Activated B cell treated with CpG ODN at 0.5 μM for 24 hours (primary cell): ENCODE measurements at places on chromosomes 13 and 19.

- H3K27ac ChIP-seq: no peak overlapping the region
- DNase-seq: no peak
- no peak overlapping the region for H3K4me3 ChIP-seq
- peaks cover 28% of the 10 kb centered on the region for H3K4me1 ChIP-seq
- peaks cover 3% of the 10 kb centered on the region for H3K36me3 ChIP-seq
Observed at GRCh38 chr19:10881403-10882107, 10.2 kb downstream of the CARM1 start.

- H3K4me3 ChIP-seq: peak overlapping the region; percentile 63
- peaks cover 3% of the 10 kb centered on the region for H3K4me1 ChIP-seq
- no peak for DNase-seq
- peaks cover 11% of the 10 kb centered on the region for H3K27me3 ChIP-seq
- H3K27ac ChIP-seq: no peak overlapping the region
- no peaks in the 10 kb centered on the region for H3K36me3 ChIP-seq
Observed at GRCh38 chr13:21059641-21060337, 1.6 kb downstream of the LATS2 start.

- DNase-seq: no peak
- H3K27ac ChIP-seq: no peak overlapping the region
- H3K36me3 ChIP-seq: no peaks in the 10 kb centered on the region
- H3K4me3 ChIP-seq: no peak overlapping the region
- H3K27me3 ChIP-seq: no peaks in the 10 kb centered on the region
Observed at GRCh38 chr13:34810996-34811395, 131.1 kb upstream of the NBEA start.

DNA sequence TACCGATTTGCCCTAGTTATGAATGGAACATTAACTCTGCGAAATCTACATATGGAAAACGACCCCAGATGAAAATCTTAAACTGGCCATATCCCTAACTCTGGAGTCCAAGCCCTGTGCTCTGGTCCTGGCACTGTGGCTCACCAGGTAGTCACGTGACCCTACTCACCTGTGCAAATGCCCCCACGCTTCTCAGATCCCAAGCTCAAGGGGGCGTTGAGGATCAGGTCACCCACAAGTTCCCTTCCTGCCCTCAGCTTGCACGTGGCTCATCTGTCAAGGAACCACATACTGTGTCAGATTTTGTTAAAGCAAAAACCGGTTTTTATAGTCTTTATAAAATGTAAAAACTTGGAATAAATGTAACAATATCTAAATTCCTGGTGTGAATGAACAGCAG, 324.0 kb downstream of the SHISA2 start:
- no peak overlapping the region for H3K27ac ChIP-seq
- no peaks in the 10 kb centered on the region for H3K36me3 ChIP-seq
- H3K4me3 ChIP-seq: no peak overlapping the region
- H3K4me1 ChIP-seq: no peaks in the 10 kb centered on the region
- peaks cover 10% of the 10 kb centered on the region for H3K27me3 ChIP-seq

DNA sequence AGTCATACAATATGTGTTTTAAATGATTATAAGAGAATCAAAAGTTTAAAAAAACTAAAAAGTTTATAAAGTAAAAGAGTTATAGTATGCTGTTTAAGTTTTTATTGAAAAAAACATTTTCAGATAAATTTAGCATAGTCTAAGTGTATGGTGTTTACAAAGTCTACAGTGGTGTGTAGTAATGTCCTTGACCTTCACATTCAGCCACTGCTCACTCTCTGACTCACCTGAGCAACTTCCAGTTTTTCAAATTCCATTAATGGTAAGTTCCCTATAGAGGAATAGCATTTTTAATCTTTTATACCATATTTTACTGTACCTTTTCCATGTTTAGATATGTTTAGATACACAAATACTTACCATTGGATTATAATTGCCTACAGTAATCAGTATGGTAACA, 842.4 kb upstream of the KLHL1 start:
- H3K27me3 ChIP-seq: no peaks in the 10 kb centered on the region
- no peak overlapping the region for H3K4me3 ChIP-seq
- DNase-seq: no peak
- no peaks in the 10 kb centered on the region for H3K4me1 ChIP-seq
- no peak overlapping the region for H3K27ac ChIP-seq
- no peaks in the 10 kb centered on the region for H3K36me3 ChIP-seq
